Right cardiac atrium (tissue), 5 donors: ENCODE measurements at places on chromosomes 4 and X. TPM values are rescaled to one million over a fixed set of nuclear protein-coding genes. Genes with fewer than 3 reads are reported as not detected.

ETDA gene
- not detected for total RNA-seq

PAGE5 gene
- not detected for total RNA-seq

FGA gene
- not detected for total RNA-seq

KIF4A gene
- 0.14 TPM for total RNA-seq

GRCh38 chr4:85257817-85258370 lies 217.1 kb upstream of the ARHGAP24 start:
- DNase-seq: no peak

DNA sequence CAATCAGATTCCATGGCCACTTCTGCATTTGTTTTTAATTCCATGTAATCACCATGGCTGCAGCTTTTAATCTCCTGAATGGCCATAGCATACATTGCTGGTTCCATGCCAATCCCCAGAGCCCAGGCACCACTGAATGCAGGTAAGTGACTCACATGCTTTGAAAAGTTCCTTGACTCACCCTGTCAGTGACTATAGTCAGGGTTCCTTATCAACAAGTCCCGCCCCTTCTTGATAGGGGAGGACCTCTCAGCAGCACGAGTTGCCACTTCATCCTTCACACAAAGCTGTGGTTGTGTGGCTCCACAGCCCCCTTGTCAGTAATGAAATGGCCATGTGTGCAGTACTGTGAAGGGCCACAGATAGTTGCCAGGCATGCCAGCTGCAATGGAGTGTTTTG lies 516.6 kb downstream of the PPARGC1A start:
- peak; percentile 31 for DNase-seq

DNA sequence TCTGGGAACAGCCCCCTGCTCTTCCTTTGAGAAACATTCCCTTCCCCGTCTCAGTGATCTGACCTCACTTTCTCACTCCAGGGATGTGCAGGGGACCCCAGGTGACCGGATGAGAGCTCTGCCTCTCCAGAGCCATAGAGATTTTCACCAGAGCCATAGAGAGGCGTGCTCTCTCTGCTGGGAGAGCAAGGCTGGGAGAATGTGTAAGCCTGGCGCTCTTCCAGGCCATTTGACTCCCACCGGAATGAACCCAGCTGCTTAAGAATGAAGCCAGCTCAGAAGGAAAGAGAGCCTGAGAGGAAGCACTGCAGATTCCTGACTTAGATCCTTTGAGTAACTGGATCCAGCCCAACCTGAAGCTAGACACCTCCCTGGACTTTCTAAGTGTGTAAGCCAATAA lies 106.4 kb downstream of the DHX15 start:
- peak; percentile 58 for DNase-seq

DNA sequence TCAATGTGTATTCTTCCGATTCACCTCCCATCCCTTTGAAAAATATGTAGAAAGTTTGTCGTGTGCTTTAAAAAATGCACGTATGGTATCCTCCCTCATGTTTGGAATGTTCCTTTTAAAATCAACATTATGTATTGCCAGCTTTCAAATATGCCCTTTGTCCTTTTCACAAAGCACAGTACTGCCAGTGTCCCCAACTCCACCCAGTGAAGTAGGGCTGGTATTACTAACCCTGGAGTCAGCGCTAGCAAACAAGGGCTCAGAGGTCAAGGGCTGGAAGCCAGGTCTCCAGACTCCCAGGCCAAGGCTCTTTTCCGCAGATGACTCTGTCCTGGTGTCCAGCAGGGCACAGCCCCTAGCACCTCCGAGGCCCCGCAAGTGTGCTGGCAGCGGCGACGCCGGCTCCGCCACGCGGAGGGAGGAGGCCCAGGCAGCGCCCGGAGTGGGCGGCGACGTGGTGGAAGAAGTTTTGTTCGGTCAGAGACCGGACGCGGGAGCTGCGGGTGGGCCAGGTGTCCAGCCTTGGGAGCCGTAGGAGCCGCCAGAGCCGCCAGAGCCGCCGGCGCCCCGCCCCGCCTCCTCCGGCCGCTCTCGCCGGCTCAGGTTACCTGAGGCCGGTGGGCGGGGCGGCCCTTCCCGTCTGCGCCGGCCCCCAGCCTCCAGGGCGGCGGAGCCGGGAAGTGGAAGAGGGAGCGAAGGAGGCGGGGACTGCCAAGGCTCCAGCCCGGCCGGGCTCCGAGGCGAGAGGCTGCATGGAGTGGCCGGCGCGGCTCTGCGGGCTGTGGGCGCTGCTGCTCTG lies at the start of gene IL13RA1:
TSS of gene IL13RA1 (plus strand) at position 720 of the 799 bp plus-strand sequence. CDS start at position 753, 33 bp downstream.
- DNase-seq: peak; percentile 91

GRCh38 chr4:36196145-36196913 lies 48.0 kb downstream of the ARAP2 start:
- no peak for DNase-seq

DNA sequence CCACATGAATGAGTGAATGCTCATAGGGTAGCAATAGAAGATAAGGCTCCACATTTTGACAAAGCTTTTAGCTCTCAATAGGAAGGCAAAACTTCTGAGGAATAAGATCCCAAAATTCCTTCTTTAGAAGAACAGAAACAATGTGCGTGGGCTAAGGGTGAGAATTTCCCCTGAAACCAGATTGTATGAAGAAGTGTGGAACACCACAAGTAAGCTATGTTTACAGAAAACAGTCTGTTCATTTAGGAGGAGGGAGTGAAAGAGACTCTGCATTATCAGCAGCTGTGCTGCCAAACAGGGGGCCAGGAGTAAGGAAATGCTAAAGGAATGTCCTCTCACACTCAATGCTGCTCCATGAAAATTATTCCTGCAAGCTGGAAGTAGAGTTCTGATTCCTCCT lies 851.6 kb downstream of the CENPC start:
- DNase-seq: no peak

DNA sequence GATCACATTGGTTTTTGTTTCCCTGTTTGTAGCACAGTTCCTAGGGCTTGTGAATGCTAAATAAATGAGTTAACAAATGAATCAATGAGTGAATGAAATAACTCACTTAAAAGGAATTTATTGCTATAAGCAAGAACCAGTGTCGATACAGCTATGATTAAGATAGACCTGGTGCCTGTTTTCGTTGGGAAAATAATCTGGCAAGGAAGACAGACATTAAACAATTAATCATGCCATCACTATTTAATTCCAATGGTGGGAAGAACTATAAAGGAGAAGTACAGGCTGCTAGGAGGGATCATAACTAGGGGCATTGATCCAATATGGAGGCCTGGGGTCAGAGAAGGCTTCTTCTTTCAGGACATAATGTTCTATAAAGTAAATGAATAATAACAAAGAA lies 4.5 kb upstream of the CBR4 start:
- DNase-seq: no peak

GRCh38 chrX:148457279-148457678 lies 43.1 kb upstream of the AFF2 start:
- DNase-seq: no peak

GRCh38 chr4:143406523-143406922 lies 69.8 kb downstream of the GAB1 start:
- peak; percentile 71 for DNase-seq

DNA sequence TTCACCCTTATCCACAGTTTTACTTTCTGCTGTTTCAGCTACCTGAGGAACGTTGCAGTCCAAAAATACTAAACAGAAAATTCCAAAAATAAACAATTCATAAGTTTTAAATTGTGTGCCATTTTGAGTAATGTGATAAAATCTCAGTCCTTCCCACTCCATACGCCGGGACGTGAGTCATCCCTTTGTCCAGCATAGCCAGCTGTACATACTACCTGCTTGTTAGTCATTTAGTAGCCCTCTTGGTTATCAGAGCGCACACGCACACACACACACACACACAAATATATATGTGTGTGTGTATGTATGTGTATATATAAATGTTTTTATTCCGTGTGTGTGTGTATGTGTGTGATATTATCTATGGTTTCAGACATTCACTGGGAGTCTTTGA lies 4.8 kb upstream of the CCSER1 start:
- no peak for DNase-seq

GRCh38 chrX:39941332-39941920 lies 156.3 kb downstream of the BCOR start:
- no peak for DNase-seq
